Spleen (tissue), 13 donors: ENCODE measurements at places on chromosomes 3 and 15. TPM values are rescaled to one million over a fixed set of nuclear protein-coding genes. Genes with fewer than 3 reads are reported as not detected.
A peak's percentile ranks its signal among the peaks of the same experiment; 100 is the strongest.

DNA sequence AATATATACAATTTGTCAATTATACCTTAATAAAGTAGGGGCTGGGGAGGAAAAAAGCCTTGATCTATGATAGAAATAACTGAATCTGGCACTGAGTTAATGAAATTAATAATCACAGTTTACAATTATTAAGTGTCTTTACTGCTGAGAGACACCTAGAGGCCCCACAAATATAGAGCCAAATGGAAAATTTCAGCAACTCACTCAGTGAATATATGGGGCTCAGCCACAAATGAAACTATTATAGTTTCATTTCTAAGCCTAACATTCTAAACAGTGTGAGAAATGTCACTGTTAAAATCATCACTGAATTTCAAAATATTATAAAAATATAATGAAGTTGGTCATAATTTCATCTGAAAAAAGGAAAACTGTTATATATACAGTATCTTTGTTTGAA, 40.3 kb downstream of the GNB4 start:
- peaks cover 25% of the 10 kb centered on the region for H3K36me3 ChIP-seq
- no peaks in the 10 kb centered on the region for H3K4me1 ChIP-seq
- DNase-seq: no peak
- no peak overlapping the region for H3K27ac ChIP-seq

DNA sequence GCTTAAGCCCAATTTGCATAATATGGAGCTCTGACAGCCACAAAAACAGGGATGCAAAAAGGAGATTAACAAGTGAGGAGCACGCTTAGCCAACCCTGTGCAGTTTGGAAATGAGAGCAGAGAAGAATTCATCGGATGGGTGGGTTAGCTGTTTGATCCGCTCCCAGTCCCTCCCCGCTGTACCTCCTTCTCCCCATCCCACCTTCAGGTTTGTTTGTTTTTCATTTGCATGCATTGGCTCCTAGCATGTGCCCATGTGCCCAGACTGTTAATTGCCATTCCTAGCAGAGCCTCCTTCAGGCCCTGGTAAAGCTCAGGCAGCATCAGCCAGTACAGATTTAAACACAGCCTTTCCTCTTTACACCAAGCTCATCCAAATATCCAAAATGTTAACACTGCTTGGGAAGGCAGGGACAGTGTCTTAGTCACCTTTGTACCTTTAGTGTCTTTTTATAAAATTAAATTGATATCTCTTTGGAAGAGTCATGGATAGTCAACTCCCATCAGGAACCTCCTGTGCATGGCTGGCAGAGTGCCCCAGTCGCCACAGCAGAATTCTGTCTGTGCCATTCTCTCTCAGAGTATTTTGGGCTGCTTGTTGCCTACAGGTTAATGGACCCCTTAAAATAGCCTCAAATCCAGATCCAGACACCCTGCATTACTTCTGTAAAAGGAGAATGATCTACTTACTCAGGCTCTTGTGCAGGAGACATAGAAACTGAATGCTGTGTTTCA, 244.2 kb downstream of the LSAMP start:
- H3K27me3 ChIP-seq: no peaks in the 10 kb centered on the region
- no peak overlapping the region for H3K4me3 ChIP-seq
- no peaks in the 10 kb centered on the region for H3K4me1 ChIP-seq
- no peak overlapping the region for H3K27ac ChIP-seq
- no peaks in the 10 kb centered on the region for H3K36me3 ChIP-seq

GRCh38 chr15:57307527-57308169, 68.7 kb upstream of the CGNL1 start:
- H3K4me3 ChIP-seq: no peak overlapping the region
- peaks cover 13% of the 10 kb centered on the region for H3K4me1 ChIP-seq
- H3K36me3 ChIP-seq: no peaks in the 10 kb centered on the region
- no peaks in the 10 kb centered on the region for H3K27me3 ChIP-seq

- no peak overlapping the region for H3K4me3 ChIP-seq
- peaks cover 3% of the 10 kb centered on the region for H3K36me3 ChIP-seq
- H3K27ac ChIP-seq: no peak overlapping the region
- H3K4me1 ChIP-seq: no peaks in the 10 kb centered on the region
- no peaks in the 10 kb centered on the region for H3K27me3 ChIP-seq
- DNase-seq: no peak
Measured at GRCh38 chr3:130933801-130934345, 40.0 kb downstream of the ATP2C1 start.

The SCG5 gene
- 2.4 TPM for polyA plus RNA-seq

GRCh38 chr15:71115567-71116351, 488 bp downstream of the THSD4 start:
- H3K27ac ChIP-seq: no peak overlapping the region
- H3K36me3 ChIP-seq: no peaks in the 10 kb centered on the region
- peak overlapping the region; percentile 35 for H3K4me3 ChIP-seq
- DNase-seq: no peak
- H3K4me1 ChIP-seq: peaks cover 19% of the 10 kb centered on the region

GRCh38 chr15:45704329-45705249, 69.8 kb downstream of the SQOR start:
- peaks cover 15% of the 10 kb centered on the region for H3K4me1 ChIP-seq
- no peaks in the 10 kb centered on the region for H3K36me3 ChIP-seq
- H3K27me3 ChIP-seq: no peaks in the 10 kb centered on the region
- H3K4me3 ChIP-seq: peak overlapping the region; percentile 39
- peak; percentile 78 for DNase-seq

DNA sequence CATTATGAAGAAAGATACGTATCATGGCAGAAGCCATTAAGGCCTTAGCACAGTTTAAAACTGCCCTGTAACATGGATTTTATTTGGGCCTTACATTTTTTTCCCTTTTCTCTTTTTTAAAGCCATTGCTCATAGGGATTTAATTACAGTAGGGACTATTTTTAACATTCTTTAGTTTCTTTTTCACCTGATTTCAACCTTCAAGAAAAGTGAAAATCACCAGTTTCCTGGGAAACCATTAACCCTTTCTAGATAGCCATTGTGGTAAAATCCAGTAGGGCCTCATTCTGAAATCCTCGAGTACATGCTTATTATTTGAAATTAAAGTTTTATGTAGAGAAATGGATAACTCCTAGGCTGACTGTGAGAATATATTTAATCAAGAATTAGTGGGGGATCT, 3.1 kb downstream of the SPRED1 start:
- H3K36me3 ChIP-seq: no peaks in the 10 kb centered on the region
- H3K27me3 ChIP-seq: no peaks in the 10 kb centered on the region
- peaks cover 22% of the 10 kb centered on the region for H3K4me1 ChIP-seq
- peak overlapping the region; percentile 3 for H3K27ac ChIP-seq
- no peak overlapping the region for H3K4me3 ChIP-seq

DNA sequence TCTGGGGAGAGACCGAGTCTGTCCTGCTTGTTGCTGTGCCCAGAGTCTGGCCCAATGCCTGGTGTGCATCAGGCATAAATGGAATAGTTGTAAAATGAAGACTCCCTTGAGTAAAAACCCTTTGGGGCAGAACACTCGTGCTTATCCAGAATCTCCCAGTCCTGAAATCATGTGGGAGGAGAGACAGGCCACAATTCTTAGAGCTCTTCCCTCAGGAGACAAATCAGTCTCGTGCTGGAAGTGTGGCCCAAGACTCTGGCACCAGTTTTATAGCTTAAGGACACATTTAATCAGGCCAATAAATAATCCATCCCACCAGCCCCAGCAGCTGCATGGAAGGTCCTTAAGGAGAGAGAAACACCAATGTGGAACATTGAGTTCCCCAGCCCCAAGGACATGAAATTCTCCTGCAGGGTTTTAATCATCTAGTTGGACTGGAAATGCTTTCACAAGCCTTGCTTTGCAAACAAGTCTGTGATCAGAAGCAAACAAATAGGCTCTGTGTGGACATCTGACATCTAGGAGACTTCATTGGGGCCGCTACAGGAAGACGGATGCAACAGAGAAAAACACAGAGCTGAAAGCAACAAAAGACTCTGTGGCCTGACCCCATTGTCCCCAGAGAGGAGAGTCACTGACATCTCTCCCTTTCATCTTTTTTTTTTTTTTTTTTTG, 70.4 kb downstream of the LSM3 start:
- no peaks in the 10 kb centered on the region for H3K36me3 ChIP-seq
- no peak overlapping the region for H3K27ac ChIP-seq
- no peaks in the 10 kb centered on the region for H3K4me1 ChIP-seq
- H3K27me3 ChIP-seq: no peaks in the 10 kb centered on the region
- H3K4me3 ChIP-seq: no peak overlapping the region

- H3K4me1 ChIP-seq: no peaks in the 10 kb centered on the region
- H3K27ac ChIP-seq: peak overlapping the region; percentile 27
- no peak overlapping the region for H3K4me3 ChIP-seq
- no peak for DNase-seq
- no peaks in the 10 kb centered on the region for H3K27me3 ChIP-seq
Measured at GRCh38 chr3:99842826-99843589, 25.3 kb downstream of the CMSS1 start.

GRCh38 chr3:99699841-99700240, 61.4 kb downstream of the COL8A1 start:
- DNase-seq: no peak
- no peaks in the 10 kb centered on the region for H3K4me1 ChIP-seq
- no peaks in the 10 kb centered on the region for H3K27me3 ChIP-seq
- no peaks in the 10 kb centered on the region for H3K36me3 ChIP-seq
- no peak overlapping the region for H3K4me3 ChIP-seq
- no peak overlapping the region for H3K27ac ChIP-seq

The SPATA16 gene
- polyA plus RNA-seq: not detected

DNA sequence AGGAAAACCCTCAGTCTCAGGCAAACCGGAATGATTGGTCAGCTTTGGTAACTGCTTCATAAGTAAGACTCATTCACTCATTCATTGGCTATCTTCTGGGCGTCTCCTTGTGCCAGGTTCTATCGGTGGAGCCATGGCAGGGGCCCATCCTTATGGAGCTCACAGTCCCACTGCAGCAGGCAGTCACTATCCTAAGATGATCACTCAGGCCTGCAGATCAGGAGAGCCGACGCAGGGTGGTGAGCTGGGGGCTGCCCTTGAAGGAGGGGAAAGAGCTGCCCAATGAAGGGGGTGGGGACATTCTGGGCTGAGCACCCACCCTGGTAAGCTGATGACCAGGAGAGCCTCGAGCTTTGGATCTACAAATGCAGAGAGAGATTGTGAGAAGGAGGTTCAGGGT, 20.5 kb upstream of the FGD5 start:
- H3K4me3 ChIP-seq: no peak overlapping the region
- peaks cover 42% of the 10 kb centered on the region for H3K4me1 ChIP-seq
- H3K36me3 ChIP-seq: no peaks in the 10 kb centered on the region
- no peak overlapping the region for H3K27ac ChIP-seq

DNA sequence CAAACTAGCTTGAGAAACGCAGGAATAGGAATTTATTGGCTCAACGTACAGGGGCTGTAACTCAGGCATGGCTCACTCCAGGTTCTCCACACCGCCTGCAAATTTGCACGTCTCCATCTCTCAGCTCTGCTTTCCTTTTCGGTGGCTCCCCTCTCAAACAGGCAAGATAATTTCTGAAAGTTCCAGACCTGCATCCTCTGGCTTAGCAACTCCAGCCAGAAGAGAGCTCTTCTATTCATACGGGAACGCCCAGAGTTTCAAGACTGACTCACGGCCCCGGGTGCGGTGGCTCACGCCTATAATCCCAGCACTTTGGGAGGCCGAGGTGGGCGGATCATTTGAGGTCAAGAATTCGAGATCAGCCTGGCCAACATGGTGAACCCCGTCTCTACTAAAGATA, 139.7 kb upstream of the BNIP2 start:
- DNase-seq: no peak
- H3K36me3 ChIP-seq: no peaks in the 10 kb centered on the region
- no peaks in the 10 kb centered on the region for H3K4me1 ChIP-seq
- H3K4me3 ChIP-seq: no peak overlapping the region
- H3K27ac ChIP-seq: no peak overlapping the region

The CHRFAM7A gene
- 0.22 TPM for polyA plus RNA-seq

GRCh38 chr3:118199044-118199443, 835.6 kb downstream of the IGSF11 start:
- H3K36me3 ChIP-seq: no peaks in the 10 kb centered on the region
- H3K4me1 ChIP-seq: no peaks in the 10 kb centered on the region
- no peak overlapping the region for H3K27ac ChIP-seq
- H3K4me3 ChIP-seq: no peak overlapping the region
- H3K27me3 ChIP-seq: no peaks in the 10 kb centered on the region
- DNase-seq: no peak

GRCh38 chr3:36832406-36832805, 68.1 kb upstream of the DCLK3 start:
- no peak for DNase-seq
- H3K27ac ChIP-seq: no peak overlapping the region
- no peak overlapping the region for H3K4me3 ChIP-seq
- no peaks in the 10 kb centered on the region for H3K27me3 ChIP-seq

DNA sequence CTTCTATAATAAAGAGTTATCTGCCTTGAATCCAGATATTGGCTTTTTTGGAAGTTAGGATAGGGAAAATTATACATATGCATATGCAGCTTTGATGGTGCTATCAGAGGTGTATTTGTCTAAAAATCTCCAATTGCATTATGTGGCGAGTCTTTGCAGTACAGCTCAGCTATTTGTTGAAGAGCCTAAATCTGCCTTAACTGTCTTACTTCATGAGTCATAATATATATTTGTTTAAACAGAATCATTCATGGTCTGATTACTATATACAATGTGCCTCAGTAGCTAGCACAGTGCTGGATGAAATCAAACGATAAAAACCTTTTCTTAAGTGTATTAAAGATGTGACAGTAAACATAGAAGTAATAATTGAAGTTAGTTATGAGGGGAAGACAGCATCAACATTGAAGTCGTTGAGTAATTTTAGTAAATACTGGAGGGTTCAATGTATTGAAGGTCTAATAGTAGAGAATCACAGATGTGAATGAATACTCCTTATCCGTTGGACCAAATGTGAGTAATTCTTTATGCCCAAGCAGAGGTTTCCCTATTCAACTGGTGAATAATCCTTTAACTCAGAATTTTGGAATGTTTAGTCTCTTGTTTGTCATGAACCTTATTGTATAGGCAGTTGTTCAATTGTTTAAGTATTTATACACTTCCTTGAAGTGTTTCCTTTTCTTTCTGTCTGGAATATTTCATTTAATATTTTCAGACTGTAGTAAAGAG, 74.8 kb upstream of the NAALADL2 start:
- DNase-seq: no peak
- H3K27ac ChIP-seq: no peak overlapping the region
- no peaks in the 10 kb centered on the region for H3K4me1 ChIP-seq
- H3K4me3 ChIP-seq: no peak overlapping the region

GRCh38 chr3:194983620-194984019, 287.3 kb downstream of the XXYLT1 start:
- H3K27ac ChIP-seq: no peak overlapping the region
- no peaks in the 10 kb centered on the region for H3K36me3 ChIP-seq
- H3K27me3 ChIP-seq: peaks cover 4% of the 10 kb centered on the region
- peaks cover 9% of the 10 kb centered on the region for H3K4me1 ChIP-seq
- H3K4me3 ChIP-seq: no peak overlapping the region

GRCh38 chr3:31561891-31562290, 29.2 kb downstream of the STT3B start:
- H3K27ac ChIP-seq: no peak overlapping the region
- no peaks in the 10 kb centered on the region for H3K36me3 ChIP-seq
- no peaks in the 10 kb centered on the region for H3K27me3 ChIP-seq
- H3K4me1 ChIP-seq: peaks cover 50% of the 10 kb centered on the region
- no peak for DNase-seq
